CD4-positive, alpha-beta memory T cell (primary cell): ENCODE measurements at places on chromosomes 12 and 14.

- no peak for DNase-seq
Observed at GRCh38 chr14:50763382-50764007, 67.5 kb downstream of the NIN start.

DNA sequence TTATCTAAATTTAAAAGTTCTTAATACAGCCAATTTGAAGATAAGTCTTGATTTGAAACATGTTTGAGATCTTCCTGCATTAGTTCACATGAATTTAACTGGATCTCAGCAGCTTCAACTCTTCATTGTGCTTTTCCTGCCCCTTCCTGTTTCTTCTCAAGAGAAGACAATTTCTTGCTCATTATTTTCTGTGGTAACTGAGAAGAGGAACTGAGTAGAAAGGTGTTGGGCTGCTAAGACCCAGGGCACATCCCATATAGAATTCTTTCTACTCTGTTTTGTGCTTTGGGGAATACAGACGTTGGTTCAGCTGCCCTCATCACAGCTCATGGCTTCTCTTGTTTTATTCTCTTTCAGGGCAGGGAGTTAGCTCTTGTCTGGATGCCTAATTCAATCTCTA lies 110.2 kb downstream of the SNAPC1 start:
- DNase-seq: no peak

- DNase-seq: no peak
Observed at GRCh38 chr12:127422935-127423566, 843.9 kb upstream of the TMEM132C start.

DNA sequence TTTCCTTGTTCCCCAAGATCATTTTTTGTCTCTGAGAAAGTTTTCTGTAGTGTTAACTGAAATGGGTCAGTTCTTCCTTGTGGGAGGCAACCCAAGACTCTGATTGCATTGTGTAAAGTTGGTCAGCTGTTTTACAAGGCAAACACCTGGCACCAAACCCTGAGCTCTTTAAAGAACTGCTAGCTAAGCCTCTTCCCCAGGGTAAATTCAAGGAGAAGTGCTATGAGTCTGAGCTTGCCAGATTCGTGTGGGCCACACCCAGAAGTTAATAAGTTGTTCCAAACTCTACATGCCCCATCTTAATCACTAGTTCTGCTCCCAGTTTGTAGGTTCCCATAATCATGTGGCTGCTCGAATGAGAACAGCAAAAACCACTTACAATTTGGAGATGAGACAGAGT lies 214.5 kb downstream of the BTG1 start:
- no peak for DNase-seq

GRCh38 chr14:43369710-43370564 lies 1137.1 kb downstream of the FSCB start:
- no peak for DNase-seq

DNA sequence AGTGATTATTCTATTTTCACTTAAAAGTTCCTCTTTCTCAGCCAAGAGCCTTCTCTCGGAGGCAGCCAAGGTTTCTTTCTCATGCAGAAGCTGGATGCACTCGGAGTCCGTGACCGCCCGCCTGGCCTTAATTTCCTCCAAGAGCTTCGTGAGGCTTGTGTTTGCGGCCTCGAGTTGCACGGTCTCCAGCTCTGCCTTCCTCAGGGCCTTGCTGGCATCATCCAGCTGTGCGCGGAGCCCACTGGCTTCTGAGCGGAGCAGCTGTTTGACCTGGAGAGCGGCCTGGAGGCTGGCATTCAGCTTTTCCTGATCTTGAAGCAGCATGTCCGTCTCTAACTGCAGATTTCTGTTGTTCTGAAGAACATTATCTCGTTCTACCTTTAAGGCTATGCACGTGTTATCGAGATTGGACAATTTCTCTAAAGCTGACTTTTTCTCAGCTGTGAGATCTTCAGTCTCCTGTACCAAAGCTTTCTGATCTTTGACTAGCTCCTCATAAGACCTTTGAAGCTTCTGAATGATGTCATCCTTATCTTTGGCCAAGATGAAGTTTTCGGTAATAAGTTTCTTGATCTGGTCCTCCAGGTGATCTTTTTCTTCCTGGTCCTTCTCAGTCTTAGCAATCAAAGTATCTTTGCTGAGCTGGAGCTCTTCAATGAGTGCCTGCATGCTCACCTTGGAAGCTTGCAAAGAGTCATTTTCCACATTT lies 57.2 kb upstream of the VPS33A start:
- no peak for DNase-seq

DNA sequence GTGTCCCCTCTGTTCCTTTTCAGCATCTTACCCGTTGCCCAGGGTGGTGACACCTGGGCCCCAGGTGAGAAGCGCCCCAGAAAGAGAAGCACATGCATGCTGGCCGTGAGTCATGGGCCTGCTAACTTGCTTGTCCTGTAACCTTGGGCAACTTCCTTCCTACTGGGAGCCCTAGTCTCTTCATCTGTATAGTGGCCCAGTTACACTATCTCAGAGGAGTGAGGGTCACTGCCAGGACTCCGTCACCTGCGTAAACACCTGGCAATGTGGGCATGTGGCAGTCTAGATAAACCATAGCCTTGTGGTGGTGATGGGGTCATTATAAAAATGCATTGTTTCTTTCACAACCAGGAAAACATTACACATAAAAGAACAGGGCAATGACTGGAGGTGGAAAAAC lies 125.2 kb downstream of the SLC25A47 start:
- DNase-seq: no peak

- DNase-seq: no peak
Observed at GRCh38 chr14:74982661-74983060, 20.1 kb upstream of the EIF2B2 start.

- DNase-seq: no peak
Observed at GRCh38 chr12:76546889-76547288, 12.7 kb downstream of the OSBPL8 start.

DNA sequence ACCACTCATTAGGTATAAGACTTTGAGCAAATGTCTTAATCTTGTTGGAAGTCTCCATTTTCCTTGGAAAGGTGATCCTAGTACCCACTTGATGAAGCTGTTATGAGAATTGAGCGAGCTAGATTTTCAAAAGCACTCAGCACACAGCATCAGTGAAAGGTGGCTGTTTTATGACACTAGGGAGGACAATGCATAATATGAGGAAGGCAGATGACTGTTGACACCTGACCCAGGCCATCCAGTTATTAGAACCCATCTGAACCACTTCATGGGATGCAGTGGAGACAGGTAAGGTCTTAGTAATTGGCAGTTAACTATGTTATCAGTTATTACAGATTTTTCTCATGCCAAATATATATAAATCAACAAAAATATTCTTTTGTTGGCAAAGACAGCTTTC lies 369.9 kb upstream of the PDE3A start:
- no peak for DNase-seq

DNA sequence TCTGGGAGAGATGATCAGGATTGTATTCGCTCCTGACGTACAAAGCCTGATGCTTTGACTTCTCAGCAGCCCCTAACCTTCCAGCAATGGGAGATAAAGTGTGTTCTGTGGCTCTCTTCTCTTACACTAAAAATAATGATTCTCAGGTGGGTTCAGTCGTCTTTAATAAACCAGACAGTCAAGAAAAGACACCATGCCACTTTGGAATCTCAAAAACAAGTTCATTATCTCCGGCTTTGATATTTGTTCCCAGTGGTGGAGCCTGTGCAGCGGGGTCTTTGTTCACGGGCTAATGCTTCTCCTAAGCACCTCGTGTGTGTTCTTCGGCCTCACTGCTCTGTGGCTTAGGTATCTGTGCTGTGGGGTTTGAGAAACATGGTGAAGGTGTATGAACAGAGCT lies 1.6 kb downstream of the ACVR1B start:
- no peak for DNase-seq

GRCh38 chr12:44847888-44848702 lies 28.0 kb downstream of the NELL2 start:
- peak; percentile 79 for DNase-seq

DNA sequence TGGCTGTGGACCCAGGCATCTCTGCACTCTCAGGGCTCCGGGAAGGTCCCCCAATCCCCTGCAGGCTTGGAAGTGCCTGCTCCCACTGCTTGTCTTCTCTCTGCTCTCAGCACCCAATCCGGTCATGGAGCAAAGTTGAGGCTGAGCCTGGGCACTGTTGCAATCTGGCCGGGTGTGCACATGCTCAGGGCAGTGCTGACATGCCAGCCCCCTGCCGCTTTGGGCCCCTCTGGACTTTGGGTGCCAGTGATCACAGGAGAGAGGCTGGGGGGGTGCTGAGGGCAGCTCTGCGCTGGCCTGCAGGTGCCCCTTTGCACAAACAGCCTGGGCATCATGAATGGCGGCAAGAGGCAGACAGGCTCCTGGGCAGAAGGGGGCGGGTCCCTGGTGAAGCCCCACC lies 85.4 kb upstream of the OSBPL8 start:
- no peak for DNase-seq

DNA sequence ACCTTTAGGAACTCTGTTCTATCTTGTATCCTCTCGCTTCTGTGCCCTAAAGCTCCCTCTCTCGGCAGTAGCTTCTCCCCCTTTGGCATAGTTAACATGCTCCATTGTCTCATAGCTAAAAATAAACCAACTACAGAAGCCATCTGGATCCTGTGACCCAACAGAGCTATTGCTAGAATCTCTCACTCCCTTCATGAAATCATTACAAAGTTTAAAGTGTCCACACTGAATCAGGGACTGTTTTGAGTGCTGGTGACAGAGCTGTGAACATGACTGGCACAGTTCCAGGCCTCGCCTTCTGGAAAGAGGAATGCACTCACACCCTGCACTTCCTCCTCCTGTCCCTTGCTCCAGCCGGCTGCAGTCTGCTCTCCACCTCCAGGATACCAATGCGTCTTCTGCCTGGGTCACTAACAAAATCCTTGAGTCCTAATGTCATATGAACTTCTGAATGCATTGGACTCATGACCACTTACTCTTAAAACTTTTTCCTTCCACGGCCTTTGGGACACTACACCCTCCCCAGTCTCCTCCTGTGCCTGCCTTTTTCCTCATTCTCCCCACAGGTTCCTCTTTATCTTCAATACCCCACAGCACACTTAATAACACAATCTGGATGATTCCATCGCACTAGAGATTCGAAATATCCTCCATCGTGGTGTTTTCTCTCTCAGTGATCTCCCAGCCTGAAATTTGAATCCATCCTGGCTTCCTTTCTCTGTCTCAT lies 13.2 kb downstream of the PLBD1 start:
- no peak for DNase-seq

DNA sequence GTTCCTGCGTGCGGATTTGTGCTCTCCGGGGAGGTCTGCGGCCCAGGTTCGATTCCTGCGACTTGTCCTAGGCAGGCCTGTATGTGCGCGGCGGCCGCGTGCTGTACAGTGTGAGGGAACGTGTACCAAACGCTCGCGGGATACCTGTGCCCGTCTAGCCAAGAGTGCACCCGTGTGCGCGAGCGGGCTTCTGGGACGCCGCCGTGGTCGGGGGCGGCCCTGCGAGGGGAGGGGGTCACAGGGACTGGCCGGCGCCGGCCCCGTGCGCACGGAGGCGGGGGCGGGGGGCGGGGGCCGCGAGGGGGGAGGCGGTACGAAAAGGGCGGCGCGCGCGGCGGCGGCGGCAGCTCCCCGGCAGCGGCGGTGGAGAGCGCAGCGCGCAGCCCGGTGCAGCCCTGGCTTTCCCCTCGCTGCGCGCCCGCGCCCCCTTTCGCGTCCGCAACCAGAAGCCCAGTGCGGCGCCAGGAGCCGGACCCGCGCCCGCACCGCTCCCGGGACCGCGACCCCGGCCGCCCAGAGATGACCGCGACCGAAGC lies at the start of gene DLK1:
Gene DLK1 (plus strand): TSS at position 343 of the 536 bp plus-strand sequence. CDS start 177 bp downstream, at position 520.
- DNase-seq: no peak

DNA sequence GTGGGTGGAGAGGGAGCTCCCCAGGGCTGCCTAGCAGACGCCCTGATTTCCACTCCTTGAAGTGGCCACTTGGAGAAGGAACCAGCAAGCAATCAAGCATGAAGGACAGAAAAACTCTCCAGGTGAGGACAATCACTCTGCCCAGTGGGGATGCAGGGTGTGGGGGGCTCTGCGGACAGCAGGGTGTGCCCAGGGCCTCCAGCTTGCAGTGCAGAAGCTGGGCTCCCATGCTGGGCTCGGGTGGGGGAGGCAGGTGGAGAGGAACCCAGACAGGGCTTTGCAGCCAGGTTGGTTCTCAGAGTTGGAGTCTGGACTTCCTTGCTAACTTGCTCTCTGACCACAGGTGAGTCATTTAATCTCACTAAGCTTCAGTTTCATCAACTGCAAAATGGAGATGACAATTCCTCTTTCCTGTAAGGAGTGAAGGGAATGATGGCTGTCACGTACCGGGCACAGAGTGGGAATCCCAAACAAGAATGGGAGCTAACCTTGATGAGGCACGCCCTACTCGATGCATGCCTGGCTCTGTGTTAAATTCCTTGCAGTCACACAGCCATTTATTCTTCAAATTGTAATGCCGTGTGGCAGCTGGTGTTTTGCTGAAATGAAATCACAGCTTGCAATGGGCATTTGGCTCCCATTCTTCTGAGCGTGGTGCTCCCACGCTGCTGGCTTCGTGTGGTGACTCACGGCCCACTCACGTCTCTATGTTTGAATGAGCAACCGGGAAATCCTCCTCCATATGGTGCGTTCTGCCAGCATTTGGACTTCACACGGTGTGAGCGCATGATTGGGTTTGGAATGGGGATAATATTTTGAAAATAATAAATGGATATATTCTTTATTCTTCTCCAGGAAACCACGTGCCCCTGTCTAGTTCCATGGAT lies 75.2 kb downstream of the PRIMA1 start:
- DNase-seq: no peak

DNA sequence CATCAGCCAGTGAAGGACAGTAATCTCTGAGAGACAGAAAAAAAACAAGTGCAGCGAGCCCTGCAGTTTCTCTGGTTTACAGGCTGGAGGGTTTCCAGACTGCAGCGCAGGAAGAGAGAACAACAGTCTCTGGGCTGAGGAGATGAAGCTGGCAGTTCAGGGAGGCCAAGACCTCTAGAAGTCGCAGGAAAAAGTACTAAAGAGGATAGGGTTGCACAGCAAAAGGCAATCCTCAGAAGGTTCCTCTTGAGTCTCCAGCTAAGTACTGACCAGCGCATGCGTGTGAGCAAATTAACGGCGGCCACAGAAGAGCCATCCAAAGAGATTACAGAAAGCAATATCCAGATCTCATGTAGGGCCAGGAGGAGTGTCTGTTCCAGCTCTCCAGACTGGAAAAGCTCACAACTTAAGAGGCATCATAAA lies 12.2 kb upstream of the CCDC60 start:
- DNase-seq: no peak

DNA sequence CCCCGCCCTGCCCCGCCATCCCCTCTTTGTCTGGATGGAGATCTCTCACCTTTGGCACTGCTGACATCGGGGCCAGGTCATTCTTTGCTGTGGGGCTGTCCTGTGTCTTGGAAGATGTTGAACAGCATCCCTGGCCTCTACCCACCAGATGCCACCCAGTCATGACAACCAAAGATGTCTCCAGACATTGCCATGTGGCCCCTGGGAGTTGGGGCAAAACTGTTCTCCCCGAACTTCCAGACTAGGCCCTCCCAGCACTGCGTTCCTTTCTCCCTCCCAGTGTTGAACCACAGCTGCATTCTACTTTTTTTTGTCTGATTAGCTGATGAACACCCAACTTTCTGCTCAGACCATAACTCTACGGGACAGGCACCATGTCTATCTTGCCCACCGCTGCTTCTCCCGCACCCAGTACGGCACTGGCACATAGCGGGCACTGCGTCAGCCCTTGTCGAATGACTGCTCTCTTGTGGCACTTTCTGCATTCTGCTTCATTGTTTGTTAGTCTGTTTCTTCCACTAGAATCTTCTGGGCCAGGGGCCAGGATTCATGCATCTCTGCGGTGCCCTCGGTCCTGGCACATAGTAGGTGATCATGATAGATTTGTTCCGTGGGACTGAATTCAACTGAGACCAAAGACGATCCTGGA lies 13.1 kb upstream of the MYL2 start:
- no peak for DNase-seq

GRCh38 chr12:130435826-130436225 lies 98.1 kb downstream of the PIWIL1 start:
- DNase-seq: no peak

- DNase-seq: no peak
Observed at GRCh38 chr12:50026691-50027090, 1.4 kb upstream of the RACGAP1 start.
